Activated T-cell treated with anti-CD3 and anti-CD28 coated beads for 1 hour (primary cell): ENCODE measurements at places on chromosomes 4 and X.

GRCh38 chr4:111011458-111011857 lies 388.6 kb upstream of the PITX2 start:
- no peak for DNase-seq

GRCh38 chrX:71578253-71579135 lies at the start of gene GCNA:
Gene GCNA, plus strand, starts transcription at chrX:71578437. Its CDS starts 2,385 bp downstream, at chrX:71580822.
- no peak for DNase-seq

- DNase-seq = no peak
Observed at GRCh38 chrX:35711281-35711680, 86.9 kb upstream of the MAGEB16 start.

GRCh38 chr4:150619042-150619441 lies 37.1 kb downstream of the MAB21L2 start:
- DNase-seq = no peak

GRCh38 chrX:153463031-153463430 lies 7.3 kb downstream of the HAUS7 start:
- no peak for DNase-seq

DNA sequence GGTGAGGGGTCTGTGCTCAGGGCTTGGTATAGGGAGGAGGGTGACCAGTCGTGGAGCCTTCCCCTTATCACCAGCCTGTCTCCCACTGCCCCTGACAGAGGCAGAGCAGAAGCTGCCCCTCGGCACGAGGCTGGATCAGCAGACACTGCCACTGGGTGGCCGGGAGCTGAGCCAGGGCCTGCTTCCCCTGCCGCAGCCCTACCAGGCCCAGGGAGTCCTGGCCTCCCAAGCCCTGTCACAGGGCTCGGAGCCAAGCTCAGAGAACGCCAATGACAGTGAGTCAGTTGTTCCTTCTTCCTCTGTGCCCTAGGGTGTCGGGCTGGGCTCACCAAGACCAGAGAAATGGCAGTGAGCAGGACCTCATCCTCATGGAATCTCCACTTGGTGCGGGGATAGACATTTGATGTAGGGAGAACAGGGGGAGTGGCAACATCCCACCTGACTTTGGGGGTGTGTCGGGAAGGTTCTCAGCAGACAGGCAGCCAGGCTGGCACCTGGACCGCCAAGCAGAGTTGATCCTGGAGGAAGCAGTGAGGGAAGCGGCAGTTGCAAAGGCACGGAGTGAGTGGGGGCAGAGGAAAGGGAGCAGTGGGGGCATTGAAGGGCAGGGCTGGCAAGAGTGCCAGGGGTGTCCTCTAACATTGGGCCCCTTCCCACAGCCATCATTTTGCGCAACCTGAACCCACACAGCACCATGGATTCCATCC lies 14.3 kb upstream of the UBA1 start:
- no peak for DNase-seq

- no peak for DNase-seq
Observed at GRCh38 chrX:30666094-30666493, 12.9 kb downstream of the GK start.

- DNase-seq = no peak
Observed at GRCh38 chr4:2848449-2848848, 4.8 kb downstream of the ADD1 start.

- DNase-seq = no peak
Observed at GRCh38 chr4:183499389-183499788, 5.5 kb upstream of the ING2 start.

DNA sequence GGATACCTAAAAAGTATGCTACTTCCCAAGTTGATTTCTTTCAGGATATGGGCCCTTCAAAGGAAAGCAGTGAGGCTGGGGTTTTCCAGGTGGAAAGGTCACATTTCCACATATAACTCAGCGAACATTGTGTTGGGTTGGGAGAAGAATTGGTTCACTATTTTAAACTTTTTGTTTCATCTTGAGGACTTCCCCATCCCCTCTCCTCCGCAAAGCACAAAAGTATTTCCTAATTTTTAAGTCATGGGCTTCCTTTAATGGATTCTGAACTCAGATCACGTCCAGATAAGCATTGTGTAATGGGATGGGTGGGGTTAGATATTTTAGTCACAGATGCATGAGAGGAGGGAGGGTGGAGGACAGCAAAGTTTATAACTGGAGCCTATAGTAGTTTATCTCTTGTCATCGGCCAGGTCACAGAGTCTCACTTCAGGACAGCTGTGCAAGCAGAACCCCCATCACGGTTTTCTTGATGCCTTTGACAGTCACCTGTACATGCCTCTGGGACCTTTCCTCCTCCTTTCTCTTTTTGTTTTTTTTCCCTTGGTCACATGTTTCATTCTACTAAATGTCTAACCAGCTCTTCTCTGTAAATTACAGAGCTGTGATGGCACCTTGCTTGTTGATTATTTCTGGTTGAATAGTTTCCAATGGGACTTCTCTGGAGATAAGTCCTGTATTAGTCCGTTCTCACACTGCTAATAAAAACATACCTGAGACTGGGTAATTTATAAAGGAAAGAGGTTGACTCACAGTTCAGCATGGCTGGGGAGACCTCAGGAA lies 115.4 kb downstream of the PTTG2 start:
- no peak for DNase-seq

- DNase-seq = no peak
Observed at GRCh38 chrX:133249266-133250058, 31.3 kb upstream of the TFDP3 start.

GRCh38 chrX:15849555-15849954 lies 5.1 kb downstream of the AP1S2 start:
- DNase-seq = no peak

- no peak for DNase-seq
Observed at GRCh38 chr4:160034501-160034900, 931.6 kb downstream of the RAPGEF2 start.

GRCh38 chr4:39502019-39502663 lies 25.1 kb downstream of the UGDH start:
- DNase-seq = no peak

GRCh38 chr4:36304138-36304681 lies 22.8 kb downstream of the DTHD1 start:
- no peak for DNase-seq

- DNase-seq = no peak
Observed at GRCh38 chr4:111943796-111944203, 201.5 kb upstream of the FAM241A start.

GRCh38 chr4:25913851-25914669 lies at the start of gene SMIM20:
Gene SMIM20, plus strand, starts transcription at chr4:25914220. Its CDS starts 94 bp downstream, at chr4:25914314.
- DNase-seq = peak; percentile 88

- DNase-seq = no peak
Observed at GRCh38 chr4:129490516-129490915, 394.6 kb downstream of the C4orf33 start.

- no peak for DNase-seq
Observed at GRCh38 chr4:23773884-23774636, 115.8 kb downstream of the PPARGC1A start.

DNA sequence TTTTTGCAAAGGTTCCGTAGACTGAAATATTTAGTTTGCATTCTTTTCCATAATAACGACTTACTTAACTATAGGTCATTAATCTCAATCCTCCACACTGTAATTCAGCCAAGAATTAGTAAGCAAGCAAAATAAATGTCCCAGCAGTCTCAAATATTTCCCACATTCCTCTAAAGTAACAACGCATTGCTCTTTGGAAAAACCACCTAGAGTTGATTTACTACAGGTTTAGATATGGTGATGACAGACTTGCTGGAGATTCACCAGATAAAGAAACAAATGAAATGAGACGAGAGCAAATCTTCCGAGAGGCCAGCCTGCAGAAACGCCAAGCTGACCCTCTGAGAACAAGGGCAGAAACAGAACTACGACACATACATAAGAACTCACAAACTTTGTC lies 28.9 kb downstream of the TENM3 start:
- DNase-seq = no peak

DNA sequence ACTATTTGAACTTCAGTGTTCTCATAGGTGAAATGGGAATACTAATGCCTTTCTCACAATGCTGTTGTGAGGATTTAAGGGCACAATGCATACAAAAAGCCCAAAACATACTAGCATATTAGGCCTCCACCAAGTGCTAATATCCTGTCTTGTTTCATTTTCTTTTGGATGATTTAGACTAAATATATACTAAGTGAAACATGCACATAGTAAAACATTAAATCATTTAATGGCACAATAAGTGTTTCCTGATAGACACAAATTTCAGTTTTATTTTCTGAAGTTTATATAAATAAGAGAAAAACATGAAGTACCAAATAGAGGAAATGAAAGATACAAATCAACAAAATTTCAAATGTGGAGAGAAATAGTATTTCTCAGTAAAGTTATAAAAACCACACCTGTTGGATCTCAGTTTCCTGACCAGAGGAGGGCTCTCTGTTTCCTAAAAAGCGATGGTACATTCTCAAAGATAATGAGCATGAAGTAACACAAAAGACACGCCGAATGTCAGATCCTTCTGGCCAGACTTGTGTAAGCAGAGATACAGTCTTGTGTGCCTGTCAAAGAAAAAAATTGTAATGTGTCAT lies 25.1 kb downstream of the DDX60 start:
- DNase-seq = no peak

DNA sequence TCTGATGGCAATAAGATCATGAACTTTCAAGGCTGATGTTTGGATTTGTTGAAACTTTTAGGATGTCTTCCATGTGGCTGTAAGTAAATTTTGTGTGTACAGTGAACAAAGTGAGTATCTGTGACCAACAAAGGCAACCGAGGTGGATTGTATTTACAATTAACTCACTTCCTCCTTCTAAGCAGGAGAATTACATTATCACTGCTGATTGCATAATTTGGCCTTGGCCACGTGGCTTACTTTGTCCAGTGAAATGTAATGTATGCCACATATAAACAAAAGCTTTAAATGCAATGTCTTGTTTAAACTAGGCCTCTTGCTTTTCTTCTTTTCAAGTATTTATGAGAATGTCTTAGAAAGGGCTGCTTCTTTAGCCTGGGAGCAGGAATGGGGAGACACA lies 66.3 kb upstream of the MAD2L1 start:
- no peak for DNase-seq

- DNase-seq = no peak
Observed at GRCh38 chr4:48436318-48436717, 46.8 kb upstream of the SLC10A4 start.
